ENCODE measurements at places on chromosomes 7 and 10. TPM values are rescaled to one million over a fixed set of nuclear protein-coding genes. Genes with fewer than 3 reads are reported as not detected.

DNA sequence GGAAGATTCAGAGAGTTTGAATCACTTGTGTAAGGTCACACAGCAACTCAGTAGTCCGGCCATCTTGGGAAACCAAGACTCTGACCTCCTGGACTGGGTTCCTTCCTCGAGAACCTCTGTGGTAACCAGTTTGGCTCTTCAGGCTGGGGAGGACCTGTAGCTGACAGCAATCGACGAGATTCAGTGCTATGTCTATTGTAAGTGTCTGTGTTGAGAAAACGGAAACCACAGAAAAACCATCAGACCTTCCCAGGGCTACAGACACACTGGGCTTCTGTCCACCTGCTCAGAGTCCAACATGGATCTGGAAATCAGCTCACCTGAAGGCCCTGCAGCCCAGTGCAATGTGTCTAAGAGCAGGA lies 403.7 kb downstream of the RPS24 start:
- H3K4me1 ChIP-seq, result no peaks in the 10 kb centered on the region
- no peak overlapping the region for H3K27ac ChIP-seq
- no peaks in the 10 kb centered on the region for H3K36me3 ChIP-seq

DNA sequence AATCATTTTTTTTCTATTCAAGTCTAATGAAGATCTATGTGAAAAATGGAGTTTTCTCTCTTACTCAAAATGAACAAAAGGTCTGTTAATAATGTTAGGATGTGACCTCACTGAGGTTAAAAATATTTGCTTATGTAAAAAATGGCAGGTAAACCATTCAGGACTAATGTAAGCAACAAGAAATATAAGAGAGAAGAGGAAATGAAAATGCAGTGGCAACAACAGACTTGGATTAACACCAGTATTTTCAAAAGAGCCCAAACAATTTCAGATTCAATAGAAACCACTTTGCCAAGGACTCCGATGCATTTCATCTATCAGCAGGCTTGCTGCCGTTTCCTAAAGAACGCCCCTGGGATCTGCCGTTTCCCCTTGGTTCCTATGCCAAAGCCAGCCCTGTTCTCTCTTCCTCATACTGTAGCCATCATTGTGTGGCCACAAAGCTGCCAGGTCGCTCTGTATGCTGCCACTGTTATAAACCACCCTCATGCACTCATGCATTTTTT lies 66.4 kb downstream of the MTURN start:
- no peak for DNase-seq
- no peak overlapping the region for H3K4me3 ChIP-seq
- H3K27ac ChIP-seq, result no peak overlapping the region
- no peaks in the 10 kb centered on the region for H3K4me1 ChIP-seq

The VSTM4 gene
- total RNA-seq, result 0.07 TPM

The EGR2 gene
- 89.9 TPM for total RNA-seq

GRCh38 chr10:42930516-42931192 lies 146.2 kb upstream of the RET start:
- no peak overlapping the region for H3K27ac ChIP-seq
- no peaks in the 10 kb centered on the region for H3K36me3 ChIP-seq
- no peaks in the 10 kb centered on the region for H3K4me1 ChIP-seq
- H3K4me3 ChIP-seq, result no peak overlapping the region

The SPDYE16 gene
- total RNA-seq, result 0.42 TPM

The NRG3 gene
- total RNA-seq, result not detected

- no peaks in the 10 kb centered on the region for H3K4me1 ChIP-seq
- no peaks in the 10 kb centered on the region for H3K36me3 ChIP-seq
- H3K27me3 ChIP-seq, result no peaks in the 10 kb centered on the region
- H3K27ac ChIP-seq, result no peak overlapping the region
- no peak for DNase-seq
- no peak overlapping the region for H3K4me3 ChIP-seq
Observed at GRCh38 chr10:31591569-31591968, 272.6 kb downstream of the ZEB1 start.

The GAD2 gene
- total RNA-seq, result not detected

The SAP25 gene
- 13.9 TPM for total RNA-seq

DNA sequence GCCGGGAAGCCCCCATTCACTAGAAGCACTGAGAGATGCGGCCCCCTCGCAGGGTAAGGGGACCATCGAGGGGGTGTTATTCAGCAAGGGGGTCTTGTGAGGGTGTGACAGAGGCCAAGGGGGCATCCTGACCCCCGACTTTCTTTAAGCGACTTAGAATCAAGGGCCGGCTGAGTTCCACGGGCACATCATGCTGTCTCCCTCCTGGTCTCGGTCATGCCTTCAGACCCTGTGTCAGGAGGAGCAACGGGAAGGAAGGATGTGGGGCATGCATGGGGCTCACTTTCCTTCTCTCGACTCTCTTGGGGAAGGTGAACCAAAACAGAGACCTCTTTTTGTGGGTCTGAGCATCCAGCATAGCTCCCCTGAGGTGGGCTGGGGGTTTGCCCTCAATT lies 2.5 kb downstream of the ACSL5 start:
- peak overlapping the region; percentile 92 for H3K27ac ChIP-seq
- peak overlapping the region; percentile 92 for H3K4me3 ChIP-seq
- H3K4me1 ChIP-seq, result peaks cover 50% of the 10 kb centered on the region
- H3K36me3 ChIP-seq, result no peaks in the 10 kb centered on the region
- no peak for DNase-seq
